ENCODE measurements at places on chromosomes 7 and 10.

- DNase-seq = no peak
These were observed 104.9 kb upstream of the ACBD5 start for GRCh38 chr10:27345455-27345920.

GRCh38 chr10:61404751-61405150, 48.4 kb downstream of the TMEM26 start:
- no peak for DNase-seq

- peak; percentile 77 for DNase-seq
These were observed 237.2 kb upstream of the KAT6B start for GRCh38 chr10:74589226-74589673.

- no peak for DNase-seq
These were observed 27.9 kb downstream of the PON1 start for GRCh38 chr7:95296456-95296855.

- no peak for DNase-seq
These were observed 78.7 kb downstream of the TCF7L2 start for GRCh38 chr10:113028456-113029440.

- DNase-seq = no peak
These were observed 31.3 kb upstream of the FXYD4 start for GRCh38 chr10:43340101-43340500.

DNA sequence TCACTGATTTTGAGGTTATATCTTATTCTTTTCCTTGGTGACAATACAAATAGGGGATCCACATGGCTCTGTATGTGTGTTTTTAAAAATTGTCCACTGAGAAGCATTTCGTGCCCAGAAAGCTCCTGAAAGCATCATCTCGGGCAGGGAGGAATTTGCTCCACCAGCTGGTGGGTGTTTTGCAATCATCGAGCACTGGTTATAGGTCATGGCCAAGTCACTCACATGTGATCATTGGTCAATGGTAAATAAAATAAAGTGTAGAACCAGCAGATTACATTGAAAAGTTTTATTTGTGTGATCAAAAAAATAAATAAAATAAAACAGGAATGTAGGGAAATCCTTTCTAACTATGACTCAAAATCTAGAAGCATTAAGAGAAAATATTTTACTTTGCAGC, 23.0 kb upstream of the SNX13 start:
- no peak for DNase-seq

- no peak for DNase-seq
These were observed 983 bp downstream of the TNRC18 start for GRCh38 chr7:5422396-5423305.

DNA sequence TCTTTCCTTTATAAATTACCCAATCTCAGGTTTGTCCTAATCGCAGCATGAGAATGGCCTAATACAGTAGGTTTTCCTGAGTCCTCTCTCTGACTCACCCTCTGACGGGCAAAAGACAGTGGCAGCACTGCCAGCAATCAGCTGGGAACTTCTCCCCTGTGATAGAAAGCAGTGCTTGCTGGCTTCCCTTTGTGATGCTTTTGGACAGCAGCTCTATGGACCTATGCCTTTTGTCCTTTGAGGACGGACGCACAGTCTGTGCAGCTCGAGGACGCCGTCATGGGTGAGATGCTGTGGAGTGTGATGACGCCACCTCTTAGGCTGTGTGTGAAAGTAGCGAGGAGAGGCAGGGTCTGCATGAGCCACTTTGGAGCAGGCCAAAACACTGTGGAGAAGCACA, 68.8 kb downstream of the KIAA1217 start:
- DNase-seq = no peak

GRCh38 chr10:61781969-61782403, 119.3 kb downstream of the CABCOCO1 start:
- no peak for DNase-seq

- DNase-seq = no peak
These were observed 15.6 kb downstream of the PWWP2B start for GRCh38 chr10:132412316-132413192.

DNA sequence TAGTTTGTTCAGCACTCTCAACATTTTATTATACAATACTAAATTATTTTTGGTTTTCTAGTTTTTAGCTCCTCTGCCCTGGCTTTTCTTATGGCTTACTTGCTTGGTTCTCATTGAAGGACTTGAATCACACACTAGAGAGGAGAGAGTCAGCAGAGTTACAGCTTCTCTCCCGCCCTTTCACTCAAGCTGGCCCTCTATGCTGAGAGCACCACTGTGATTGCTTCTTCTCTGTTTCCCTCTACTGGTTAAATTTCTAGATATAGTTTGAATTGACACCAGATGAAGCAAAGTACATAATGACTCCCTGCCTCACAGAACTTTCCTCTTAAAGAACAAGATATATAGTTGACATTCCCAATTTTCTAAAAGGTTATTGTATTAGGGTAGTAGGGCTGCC, 767.3 kb upstream of the SORCS1 start:
- no peak for DNase-seq

DNA sequence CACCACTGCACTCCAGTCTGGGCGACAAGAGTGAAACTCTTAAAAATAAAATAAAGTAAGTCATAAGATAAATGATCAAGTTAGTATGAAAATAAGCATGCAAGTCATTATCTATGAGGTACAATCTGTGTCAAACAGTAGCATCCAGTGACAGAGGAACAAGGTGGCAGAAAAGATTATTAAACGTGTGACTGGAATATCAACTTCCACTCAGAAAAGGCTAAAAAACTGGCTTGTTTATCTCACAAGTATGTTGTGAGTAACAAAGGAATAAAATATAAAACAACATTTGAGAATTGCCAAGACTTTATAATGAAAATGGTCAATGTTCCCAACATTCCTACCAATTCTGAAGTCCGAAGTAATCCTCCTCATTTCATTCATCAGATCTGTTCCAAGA, 30.3 kb downstream of the ITGB1 start:
- no peak for DNase-seq

- no peak for DNase-seq
These were observed 42.7 kb downstream of the SNX10 start for GRCh38 chr7:26334166-26334859.

- no peak for DNase-seq
These were observed 433.6 kb upstream of the GALNT17 start for GRCh38 chr7:70698219-70698832.

DNA sequence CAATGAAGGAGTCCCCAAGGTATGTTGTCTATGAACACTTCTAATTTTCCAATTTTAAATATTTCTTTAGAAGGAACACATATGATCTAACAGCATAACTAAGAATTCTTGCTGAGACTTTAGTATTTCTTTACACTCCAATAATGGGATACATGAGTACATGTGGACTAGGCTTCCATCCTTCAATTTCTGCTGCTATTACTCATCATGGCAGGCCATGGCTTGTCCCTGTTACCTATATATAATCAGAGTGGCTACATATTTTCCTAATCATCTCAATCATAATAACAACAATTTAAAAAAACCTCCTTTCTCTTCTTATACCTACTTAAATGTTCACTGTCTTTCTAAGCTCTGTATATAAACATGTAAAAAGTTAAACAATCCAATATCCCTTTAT, 60.3 kb upstream of the TAC1 start:
- no peak for DNase-seq

DNA sequence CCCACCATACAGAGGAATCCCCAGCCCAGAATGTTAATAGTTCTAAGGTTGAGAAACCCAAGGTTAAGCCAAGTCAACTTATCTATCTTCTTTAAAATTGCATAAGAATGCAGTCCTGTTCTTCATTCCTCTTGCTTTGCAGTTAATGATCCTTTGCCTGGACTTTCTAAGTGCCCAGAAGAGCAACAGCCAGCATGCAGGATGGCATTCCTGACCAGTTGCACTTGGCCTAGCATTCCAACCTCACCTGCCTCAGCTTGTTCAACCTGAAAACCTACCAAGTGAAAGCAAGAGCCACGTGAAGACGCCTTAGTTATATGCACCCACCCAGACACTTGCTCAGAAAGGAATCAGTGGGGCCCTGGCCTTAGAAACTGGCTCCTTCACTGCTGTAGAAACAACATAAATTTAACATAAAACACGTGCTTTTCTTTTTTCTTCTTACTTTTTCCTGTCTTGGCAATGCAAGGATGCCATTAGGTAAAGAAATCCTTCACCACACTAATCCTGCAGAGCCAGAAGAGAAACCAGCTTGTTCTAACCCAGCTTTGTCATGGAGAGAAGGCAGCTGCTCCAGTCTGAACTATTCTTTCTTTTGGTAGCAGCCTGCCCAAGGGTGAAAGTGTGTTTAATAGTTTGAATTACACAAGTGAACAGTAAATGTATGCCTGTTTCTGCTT, 25.0 kb downstream of the EGFR start:
- DNase-seq = no peak

DNA sequence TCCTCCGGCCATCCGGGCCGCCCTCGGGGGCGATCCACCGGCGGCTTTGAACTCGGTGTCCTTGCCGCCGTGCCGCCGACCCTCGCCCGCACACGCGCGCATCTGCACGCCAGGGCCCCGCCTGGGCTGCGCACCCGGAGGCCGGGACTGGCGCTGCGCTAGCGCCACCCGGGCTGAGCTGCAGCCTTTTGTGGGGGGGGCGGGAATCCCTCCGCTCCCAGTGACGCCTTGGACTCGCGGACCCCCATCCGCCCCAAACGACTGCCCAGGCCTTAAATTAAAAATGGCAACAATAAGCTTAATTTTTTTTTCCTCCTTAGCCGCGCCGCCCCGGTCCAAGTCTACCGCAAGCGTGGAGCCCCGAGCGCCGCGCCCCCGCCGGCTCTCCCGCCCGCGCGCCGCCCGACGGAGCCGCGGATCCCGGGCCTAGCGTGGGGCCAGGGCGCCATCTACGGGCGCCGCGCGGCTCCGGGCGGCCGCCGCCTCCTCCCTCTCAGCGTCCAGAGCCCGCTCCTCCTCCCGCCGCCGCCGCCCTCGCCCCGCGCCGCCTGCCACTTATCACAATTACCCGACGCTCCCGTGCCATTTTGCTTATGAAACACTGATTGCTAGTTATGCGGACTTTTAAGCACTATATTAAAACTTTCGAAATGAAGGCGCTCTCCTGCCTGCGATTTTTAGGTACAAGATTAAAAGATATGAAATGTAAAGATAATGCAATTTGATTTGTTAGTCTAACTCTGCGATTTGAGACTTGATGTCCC, 7.5 kb upstream of the EBF3 start:
- DNase-seq = no peak

GRCh38 chr10:98901441-98902110, 334.1 kb downstream of the HPSE2 start:
- no peak for DNase-seq

DNA sequence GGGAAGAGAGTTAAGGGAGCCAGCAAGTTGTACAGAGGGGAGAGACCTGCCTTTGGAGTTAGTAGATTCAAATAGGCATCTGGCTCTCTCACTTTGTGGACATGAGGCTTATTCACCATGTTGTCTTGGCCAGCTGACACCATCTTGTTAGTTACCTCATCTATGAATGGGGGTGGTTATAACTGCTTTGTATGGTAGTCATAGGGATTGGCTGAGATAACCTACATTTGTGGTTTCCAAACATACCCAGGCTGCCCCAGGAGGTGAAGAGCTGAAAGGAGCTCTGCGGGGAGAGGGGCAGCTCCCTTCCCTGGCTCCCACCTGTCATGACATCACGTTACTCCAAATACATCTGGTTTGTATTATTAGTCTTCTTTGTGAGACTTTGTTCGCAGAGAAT, 393.3 kb upstream of the AUTS2 start:
- DNase-seq = no peak

GRCh38 chr10:103058034-103058433, 135.0 kb downstream of the NT5C2 start:
- DNase-seq = no peak

GRCh38 chr7:24504040-24504439, 69.2 kb upstream of the PALS2 start:
- no peak for DNase-seq

DNA sequence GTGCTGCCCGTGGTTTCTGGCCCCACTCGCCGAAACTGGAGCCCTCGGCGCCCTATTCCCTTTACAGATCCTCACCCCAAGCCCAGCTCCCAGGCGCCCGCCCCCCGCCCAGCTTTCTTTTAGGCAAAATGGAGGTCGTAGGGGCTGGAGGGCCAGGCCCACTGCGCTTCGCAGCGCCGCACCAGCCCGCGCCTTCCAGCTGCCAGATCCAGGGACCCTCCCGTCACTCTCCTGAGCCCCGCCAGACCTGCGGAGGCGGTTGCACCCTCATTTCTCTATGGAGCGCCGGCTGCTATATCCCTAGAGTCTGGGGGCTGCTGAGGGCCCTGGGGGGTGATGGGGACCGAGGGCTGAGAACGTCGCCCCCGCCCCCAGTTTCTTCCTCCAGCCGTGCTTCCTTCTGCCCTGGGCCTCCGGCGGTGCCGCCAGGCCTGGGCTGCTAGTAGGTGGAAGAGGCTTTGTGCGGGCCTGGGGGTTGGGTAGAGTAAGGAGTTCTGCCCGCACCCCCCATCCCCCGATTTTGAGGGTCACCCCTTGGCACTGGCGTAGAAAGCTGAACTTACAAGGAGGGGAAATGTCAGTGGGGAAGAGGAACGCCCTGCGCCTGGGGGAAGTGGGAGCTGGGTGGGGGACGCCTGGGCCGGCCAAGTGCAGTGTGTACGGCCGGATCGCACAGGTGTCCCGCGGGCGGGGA, 1.0 kb downstream of the GNB2 start:
- no peak for DNase-seq

DNA sequence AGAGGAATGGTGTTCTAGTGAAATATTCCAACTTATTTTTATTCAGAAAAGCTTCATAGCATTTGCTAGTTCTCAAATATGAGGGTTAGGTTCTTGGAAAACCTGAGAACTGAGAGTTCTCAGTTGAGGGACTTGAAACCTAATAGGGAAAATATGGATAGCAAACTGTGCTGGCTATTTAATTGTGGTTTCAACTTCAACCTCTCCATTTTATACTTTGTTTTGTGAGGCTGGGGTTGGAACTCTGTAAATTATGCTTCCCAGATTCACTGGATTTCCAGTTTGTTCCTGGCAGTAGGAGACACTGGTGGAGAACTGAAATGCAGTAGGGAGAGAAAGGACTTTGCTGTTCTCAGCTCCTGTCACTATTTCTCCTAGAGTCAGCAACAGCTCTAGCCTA, 52.7 kb downstream of the CDK14 start:
- DNase-seq = no peak

DNA sequence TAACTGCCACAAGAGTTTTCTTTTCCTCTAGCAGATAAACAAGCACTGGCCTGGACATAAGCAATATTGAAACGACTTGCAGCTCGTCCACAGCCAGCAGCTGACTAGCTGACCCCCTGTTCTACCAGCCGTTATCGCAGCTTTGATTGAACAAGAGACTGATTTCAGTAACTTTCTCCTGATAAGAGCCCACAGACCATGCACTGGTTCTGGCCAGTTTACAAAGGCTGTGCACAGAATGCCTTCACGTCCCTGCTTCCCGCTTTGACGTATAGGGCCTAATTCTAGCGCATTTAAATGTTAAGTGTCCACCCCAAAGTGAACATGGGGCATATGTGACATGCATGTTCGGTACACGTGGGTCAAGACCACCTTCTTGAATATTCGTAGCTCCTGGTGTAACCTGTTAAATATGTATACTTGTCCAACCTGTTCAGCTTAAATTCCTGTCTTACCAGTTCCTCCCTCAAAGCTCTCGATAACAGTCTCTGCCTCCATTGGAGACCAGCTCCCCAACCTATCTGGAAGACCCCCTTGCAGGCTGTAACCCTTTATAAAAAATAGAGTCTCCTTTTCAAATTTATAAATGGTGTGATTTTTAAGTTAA, 69.2 kb downstream of the LYZL1 start:
- no peak for DNase-seq
